ENCODE measurements at places on chromosomes 6 and 20.

GRCh38 chr6:83096791-83097190 is 29.3 kb downstream of the DOP1A start:
- DNase-seq = peak; percentile 50

DNA sequence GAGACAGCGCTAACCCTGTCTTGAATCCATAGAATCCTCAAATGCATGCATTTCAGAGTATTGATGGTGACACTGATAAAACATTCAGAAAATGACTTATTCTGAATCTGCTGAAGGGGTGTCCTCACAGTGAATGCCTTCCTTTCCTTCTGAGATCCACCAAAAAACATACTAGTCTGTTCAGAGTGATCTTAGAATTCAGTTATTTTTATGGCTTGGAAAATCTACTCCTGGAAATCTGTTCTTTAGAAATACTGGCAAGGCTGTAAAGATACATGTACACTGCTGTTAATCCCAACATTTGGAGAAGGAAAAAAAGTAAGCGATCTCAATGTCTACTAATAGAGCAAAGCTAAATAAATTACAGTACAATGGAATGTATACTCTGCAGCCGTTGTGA is 672.6 kb upstream of the AGPAT4 start:
- no peak for DNase-seq

DNA sequence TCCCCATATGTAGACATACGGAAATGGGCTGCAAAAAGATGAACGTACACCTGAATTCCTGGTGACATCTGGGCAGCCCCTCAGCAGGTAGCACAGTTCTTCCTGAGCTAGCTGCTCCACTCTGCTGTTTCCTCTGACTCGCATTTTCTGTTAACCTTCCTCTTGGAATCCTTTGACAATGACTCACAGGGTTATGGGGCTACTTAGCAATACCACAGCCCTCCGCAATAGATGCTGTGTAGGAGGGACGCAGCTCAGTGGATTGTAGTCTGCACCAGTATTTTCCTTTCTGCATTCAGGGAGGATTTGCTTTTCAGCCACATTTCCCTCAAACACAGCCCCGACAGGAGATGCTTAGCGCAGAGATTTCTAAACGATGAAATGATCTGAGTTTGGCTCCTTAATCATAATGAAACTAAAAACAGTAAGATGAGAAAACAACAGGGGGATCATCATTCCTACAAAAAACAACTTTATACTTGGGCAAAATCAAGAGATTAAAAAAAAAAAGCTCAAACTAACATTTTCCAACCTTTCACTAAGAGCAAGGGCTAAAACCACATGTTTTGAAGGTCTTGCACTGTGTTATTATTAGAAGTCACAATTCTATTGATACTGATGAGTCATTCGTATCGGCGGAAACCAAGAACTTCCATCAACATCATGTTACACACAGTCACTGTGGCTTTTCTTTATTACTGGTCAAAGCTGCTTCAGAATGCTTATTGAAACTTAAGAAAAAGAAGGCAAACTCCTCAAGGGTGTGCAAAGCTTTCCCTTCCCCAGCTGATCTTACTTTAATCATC is 12.2 kb downstream of the BACH2 start:
- DNase-seq = peak; percentile 96

DNA sequence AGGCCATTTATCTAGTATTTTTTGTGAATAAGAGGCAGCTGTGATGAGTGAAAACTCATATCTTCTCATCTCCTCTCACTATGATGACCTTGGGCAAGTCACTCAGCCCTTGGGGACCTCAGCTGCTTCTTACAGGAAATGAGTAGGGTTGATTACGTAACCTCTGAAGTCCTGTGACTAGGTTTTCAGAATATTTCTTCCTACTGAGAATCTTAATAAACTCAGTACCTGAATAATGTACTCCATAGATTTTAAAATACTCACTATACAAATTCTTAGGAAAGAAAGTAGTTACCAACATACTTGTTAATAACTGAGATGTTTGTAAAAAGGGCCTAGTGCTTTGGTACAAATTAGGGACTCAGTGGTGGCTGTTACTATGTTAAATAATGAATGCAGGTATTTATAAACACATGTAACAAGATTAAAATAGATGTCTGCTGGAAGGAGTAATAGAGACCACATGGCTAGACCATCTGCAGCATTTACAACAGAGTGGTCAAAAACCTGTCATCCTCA is 60.9 kb downstream of the RPRD1B start:
- DNase-seq = peak; percentile 27

- DNase-seq = no peak
Observed at GRCh38 chr6:53827531-53827930, 32.7 kb downstream of the LRRC1 start.

DNA sequence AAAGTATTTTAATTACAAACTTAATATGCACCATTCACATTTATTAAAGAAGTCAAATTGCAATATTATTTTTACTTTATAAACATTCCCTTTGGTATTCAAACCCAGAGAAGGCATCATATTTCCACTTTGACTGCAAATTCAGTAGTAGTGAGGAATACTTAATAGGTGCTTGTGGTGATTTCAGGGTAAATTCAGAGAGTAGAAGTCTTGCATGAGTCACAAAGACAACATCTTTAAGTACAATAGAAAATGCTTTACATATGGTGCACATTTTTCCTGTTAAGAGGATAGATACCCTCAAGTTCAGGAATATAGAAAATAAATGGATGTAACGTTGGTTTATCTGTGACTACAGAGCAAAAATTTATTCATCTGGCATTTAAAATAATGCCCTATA is 390.2 kb downstream of the TENT5A start:
- no peak for DNase-seq

- DNase-seq = no peak
Observed at GRCh38 chr6:167113935-167114910, 8.7 kb upstream of the CCR6 start.

- no peak for DNase-seq
Observed at GRCh38 chr6:23456396-23456795, 669.6 kb upstream of the NRSN1 start.

DNA sequence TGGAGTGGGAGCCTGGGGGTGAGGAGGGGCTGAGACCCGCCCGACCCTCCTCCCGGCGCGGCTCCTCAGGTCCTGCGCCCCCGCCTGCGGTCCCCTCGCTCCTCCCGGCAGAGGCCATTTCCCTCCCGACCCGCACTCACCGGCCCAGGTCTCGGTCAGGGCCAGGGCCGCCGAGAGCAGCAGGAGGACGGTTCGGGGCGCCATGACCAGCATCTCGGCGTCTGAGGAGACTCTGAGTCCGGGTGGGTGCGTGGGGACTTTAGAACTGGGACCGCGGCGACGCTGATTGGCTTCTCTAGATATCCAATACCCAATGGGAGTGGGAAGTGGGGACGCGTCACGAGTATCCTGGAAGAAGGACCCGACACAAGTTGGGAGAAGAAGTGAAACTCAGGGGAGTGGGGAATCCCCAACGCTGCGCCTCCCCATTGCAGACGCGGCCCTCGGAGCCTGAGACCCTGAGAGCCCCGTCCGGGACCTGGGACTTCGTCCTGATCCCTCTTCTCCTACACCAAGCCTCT is at the start of gene HLA-B:
HLA-B (minus strand) TSS at position 234 of the 521 bp plus-strand sequence; CDS start at position 213, 21 bp downstream.
- peak; percentile 86 for DNase-seq
